ENCODE measurements at places on chromosomes 3 and 15.

DNA sequence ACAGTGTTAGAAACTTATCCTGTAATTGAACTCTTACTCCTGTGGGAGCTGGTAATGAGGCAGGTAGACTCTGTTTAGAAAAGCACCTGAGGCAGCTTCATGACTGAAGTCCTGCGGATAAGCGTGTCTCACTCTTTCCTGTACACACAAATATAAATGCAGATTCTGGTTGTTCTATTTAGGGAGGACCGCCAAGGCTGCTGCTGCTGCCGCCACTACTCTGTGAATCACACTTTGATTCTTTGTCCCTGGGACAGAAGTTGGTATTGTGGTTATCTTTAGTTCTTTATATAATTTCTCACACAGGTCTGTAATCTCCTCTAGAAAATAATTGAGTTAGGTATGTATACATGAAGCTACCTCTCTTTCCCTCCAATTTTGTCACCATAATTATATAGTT, 3.6 kb downstream of the LSAMP start:
- DNase-seq, result no peak

DNA sequence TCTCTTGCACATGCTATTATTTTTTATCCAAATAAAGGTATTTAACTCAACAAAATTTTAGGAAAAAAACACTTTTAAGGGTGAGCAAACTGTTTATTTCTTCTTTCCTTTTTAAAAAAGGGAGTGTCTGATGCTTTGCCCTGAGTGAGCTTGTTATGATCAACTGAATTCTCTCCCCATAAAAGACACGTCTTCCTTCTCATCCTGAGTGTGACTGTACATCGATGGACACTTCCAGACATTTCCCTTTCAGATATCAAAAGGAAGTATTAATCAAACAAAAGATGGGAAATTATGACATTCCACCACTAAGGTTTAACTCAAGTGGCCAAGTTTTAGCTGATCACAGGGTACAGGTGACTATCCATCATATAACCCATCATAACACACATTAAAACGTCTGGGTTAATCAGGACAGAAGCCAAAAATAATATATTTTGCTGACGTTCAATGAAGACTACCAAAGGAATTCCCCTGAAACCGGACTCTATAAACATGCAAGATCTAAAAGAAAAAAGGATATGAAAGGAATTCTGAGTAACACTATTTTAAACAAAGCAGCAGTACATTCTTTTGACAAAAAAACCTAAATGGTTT, 354.8 kb downstream of the MECOM start:
- DNase-seq, result no peak

GRCh38 chr3:150480877-150481276, 65.4 kb downstream of the SERP1 start:
- no peak for DNase-seq

DNA sequence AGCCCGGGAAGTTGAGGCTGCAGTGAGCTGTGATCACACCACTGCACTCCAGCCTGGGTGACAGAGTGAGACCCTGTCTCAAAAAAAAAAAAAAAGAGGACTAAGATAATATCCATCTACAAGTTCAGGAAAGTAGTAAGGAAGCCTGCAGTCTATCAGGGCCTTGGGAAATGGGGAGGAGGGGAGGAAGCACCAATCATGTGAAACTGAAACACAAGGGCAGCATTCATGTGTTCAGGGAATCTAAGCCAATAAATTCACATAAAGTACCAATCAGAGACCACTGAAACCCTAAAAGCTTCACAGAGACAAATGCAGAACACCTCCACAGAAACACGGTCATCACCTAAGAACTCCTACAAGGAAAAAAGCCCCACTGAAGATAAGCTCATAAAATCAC, 22.9 kb upstream of the HHATL start:
- no peak for DNase-seq

GRCh38 chr3:193564012-193564411, 9.3 kb upstream of the ATP13A4 start:
- no peak for DNase-seq

- DNase-seq, result no peak
These were observed 259.2 kb downstream of the ADAMTSL3 start for GRCh38 chr15:83913034-83913632.

GRCh38 chr15:87477026-87477425, 779.5 kb downstream of the NTRK3 start:
- DNase-seq, result no peak

- DNase-seq, result no peak
These were observed 29.6 kb upstream of the SELENOK start for GRCh38 chr3:53921296-53921695.

GRCh38 chr3:47399531-47400270, 18.9 kb downstream of the PTPN23 start:
- no peak for DNase-seq

DNA sequence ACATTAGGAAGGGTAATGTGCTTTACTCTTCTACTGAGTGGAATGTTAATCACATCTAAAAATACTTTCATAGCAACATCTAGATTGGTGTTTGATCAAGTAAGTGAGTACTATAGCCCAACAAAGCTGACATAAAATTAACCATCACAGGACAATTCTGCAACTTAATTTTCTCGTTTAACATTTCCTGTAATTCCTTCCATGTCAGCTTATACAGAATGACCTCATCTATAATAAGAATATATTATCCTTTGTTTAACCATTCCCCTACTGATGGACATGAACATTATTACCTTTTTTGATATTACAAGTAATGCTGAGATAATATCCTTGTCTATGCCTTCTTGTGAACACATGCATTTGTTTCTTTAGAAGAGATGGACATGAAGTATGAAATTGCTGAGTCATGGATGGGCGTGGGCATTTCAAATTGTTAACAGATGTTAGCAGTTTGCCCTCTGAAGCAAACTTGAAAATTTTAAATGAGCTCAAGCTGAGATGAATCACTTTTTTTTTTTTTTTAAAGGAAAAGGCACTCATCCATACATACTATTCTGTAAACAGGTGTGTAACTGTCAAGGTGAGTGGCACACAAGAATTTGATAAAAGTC, 85.1 kb downstream of the OXNAD1 start:
- no peak for DNase-seq

DNA sequence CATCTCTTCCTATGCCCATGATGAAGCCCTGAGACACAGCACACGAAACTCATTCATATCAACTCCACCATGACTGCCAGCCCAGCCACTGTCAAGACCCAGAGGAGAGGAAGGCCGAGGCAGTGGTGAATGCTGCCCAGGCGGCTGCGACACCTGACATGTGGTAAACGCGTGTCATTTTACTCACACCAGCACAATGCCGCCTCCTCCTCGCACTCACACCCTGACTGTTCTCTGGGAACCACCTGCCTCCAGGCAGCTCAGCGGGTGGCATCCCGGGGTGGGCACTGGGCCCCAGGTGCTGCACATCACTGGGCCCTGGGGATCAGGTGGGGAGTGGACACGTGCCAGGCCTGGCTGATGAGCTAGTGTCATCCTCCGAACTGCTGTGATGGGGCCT, 21.5 kb downstream of the KLHL25 start:
- DNase-seq, result no peak

- DNase-seq, result no peak
These were observed 17.9 kb downstream of the FAM174B start for GRCh38 chr15:92637626-92638025.

GRCh38 chr15:33126559-33127290, 67.8 kb downstream of the FMN1 start:
- DNase-seq, result peak; percentile 11

- no peak for DNase-seq
These were observed at the start of gene MYO1E for GRCh38 chr15:59372352-59373211. Gene MYO1E (minus strand): TSS chr15:59372871. CDS start chr15:59372500, 371 bp downstream.

- DNase-seq, result no peak
These were observed 59.4 kb downstream of the MCTP2 start for GRCh38 chr15:94290730-94291129.

DNA sequence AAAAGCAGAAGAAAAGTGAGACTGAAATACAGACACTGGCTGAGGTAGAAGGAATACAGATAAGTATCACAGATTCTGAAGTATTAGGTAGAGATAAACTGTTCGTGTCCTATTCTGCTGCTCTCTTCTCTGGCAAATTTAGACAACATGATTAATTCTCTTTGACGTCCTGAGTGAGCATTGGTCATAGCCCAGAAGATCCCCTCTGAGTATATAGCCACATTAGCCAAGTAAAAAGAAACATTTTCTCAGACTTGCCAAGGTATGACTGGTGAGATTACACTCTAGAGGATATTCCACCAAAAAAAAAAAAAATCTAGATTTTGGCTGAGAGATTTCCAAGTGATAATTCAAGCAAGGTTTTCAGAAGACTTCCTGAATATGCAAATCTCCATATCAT, 111.4 kb upstream of the ALCAM start:
- no peak for DNase-seq

- no peak for DNase-seq
These were observed 14.1 kb downstream of the SLCO3A1 start for GRCh38 chr15:91867581-91868026.

DNA sequence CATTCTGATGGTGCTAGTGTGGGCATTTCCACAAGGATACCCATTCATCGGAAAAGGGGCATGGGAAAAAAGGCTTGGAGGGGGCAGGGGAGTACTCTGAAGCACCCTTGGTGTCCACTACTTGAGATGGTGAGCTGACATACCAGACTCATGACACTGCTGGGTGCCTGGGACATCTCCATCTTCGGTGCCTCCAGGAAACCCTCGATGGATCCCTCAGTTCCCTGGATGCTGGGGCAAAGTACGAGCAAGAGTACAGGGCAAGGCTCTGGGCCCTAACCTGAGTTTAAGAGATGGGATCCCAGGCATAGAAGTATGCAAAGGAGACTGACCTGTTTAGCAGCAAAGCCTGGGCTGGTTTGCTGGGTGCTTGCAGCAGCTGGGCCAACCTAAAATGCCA, 5.2 kb upstream of the IP6K1 start:
- no peak for DNase-seq

DNA sequence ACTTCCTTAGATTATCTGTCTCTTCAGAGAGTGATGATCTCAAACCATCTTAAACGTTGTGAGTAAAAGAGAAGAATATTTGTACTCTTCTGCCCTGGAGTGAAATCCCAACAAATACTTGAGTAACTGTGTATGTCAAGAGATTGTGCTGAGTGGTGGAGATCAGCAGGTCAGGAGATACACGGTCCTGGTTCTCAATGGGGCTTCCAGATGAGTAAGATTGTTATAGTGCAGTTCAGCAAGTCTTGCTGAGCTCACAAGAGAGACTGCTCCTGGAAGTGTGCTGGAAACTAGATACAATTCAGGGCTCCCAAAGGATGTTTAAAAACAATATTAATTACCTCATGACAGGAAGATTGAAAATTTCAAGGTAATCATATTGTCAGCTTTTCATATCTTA, 184.3 kb downstream of the AKAP13 start:
- DNase-seq, result no peak
